ENCODE measurements at places on chromosomes 11 and 22.
A peak's percentile ranks its signal among the peaks of the same experiment; 100 is the strongest.

GRCh38 chr11:2934021-2934550 lies 4.9 kb upstream of the PHLDA2 start:
- DNase-seq: no peak

DNA sequence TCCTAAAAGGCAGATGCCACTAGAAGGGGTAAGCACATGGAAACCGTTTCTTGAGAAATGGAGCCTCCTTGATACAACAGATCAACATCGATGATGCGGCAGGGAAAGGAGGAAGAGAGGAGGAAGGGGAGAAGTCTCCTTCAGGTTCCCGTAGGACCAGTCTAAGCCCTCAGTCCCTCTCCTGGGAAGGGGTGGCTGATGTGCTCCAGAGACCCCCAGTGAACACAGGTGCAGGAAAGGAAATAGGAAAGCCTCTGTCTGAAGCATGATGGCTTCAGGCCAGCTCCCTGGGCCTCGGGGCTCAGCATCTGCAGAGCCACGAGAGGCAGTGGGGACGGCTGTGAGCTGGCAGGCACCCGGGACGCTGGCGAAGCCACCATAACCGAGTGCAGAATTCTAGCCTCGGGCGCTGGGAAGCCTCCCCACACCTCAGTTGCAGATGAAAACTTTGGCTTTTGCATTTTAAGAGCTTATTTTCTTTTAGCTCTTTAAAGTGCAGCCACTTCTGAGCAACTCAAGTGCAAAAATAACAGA lies 1.8 kb downstream of the SPATA19 start:
- DNase-seq: no peak

DNA sequence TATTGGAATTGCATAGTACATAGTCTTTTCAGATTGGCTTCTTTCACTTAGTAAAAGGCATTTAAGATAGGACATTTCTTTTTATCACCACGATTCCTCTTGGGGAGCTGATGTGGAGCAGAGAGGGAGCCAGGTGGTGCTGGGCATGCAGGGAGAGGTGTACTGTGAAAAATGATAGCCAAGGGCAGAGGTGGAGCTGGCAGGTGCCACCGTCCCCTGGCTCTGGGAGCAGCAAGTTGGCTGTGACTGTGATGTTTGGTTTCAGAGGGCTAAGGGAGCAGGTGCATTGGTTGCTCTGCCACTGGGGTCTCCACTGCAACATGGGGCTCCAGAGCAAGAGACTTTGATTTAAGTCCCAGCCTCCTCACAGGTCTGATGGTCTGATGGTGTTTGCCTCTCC lies 16.5 kb downstream of the SGSM1 start:
- no peak for DNase-seq

- DNase-seq: no peak
Observed at GRCh38 chr22:37240941-37241320, 3.1 kb downstream of the RAC2 start.

- DNase-seq: no peak
Observed at GRCh38 chr11:123454060-123454651, 24.1 kb downstream of the GRAMD1B start.

- DNase-seq: no peak
Observed at GRCh38 chr22:11042116-11042515, 4485.9 kb upstream of the OR11H1 start.

DNA sequence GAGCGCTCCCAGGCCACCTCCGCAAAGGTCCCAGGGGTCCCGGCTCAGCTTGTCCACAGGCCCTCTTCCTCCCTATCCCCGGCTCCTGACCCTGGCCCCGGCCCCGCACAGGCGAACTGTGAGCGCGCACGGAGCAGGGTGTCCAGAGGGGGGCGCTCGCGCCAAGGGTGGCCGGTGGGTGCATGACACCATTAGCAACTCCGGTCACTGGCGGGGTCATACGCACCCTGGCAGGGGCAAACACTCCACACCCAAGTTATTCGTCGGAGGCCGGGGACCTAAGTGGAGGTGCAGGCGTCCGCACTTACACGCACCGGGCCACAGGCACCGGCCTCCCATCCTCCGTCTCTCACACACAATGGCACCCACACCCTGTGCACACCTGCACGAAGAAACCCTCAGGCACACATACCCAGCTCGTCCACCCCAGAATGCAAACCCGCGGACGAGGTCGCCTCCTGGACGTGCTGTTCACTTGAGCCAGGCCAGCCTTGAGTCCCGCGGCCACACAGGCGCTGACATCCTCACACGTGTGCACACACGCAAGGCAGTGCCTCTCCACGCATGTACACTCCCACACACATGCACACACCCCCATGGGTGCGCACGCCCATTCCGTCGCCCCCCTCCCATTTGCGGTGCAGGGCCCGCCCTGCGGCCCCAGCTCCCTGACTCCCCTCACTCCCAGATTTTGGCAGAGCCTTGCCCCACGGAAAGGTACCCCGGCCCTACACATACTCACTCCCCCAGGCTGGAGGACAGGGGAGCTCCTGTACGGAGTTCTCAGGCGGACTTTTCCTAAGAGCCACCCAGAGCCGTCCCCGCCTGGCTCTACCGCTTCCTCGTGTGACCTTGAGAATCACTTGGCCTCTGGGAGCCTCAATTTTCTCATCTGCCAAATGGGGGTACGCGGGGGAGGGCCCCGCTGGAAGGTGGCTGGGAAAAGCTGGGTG lies at the start of gene RASGRP2:
TSS of gene RASGRP2 (minus strand) at position 552 of the 953 bp plus-strand sequence. CDS start 1,276 bp downstream, outside the sequence.
- peak; percentile 61 for DNase-seq

- DNase-seq: no peak
Observed at GRCh38 chr11:94747146-94747545, 21.0 kb upstream of the AMOTL1 start.

DNA sequence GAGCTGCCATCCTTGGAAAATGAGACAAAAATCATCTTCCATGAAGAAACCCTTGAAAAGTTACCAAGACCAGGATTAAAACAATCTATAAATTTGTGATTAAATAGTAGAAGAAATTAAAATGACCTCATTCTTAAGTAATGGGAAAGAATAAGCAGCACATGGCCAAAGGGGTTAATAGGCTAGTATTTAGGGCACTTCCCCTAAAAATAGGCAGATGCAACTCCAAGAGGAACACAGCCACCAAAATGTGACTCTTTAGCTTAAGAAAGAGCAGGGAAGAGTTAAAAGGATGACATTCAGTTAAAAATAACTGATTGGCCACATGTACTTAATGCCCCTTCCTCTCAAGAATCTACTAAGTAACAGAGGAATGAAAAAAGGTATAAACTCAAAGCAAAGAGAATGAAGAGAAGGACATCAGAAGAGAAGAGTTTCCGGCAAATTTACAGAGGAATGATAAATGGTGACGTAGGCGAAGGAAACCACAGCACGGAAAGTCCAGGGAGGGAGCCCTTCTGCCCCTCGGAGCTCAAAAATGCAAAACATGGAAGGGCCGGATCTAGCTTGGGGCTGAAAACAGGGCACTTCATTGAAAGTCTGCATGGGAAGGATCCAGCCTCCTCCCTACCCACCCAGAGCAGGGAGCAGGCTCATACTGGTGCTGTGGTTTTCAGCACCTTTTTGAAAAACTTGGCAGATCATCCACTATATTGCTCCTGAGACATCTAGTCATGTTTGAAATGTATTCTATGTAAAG lies 17.8 kb downstream of the SCUBE2 start:
- DNase-seq: no peak

DNA sequence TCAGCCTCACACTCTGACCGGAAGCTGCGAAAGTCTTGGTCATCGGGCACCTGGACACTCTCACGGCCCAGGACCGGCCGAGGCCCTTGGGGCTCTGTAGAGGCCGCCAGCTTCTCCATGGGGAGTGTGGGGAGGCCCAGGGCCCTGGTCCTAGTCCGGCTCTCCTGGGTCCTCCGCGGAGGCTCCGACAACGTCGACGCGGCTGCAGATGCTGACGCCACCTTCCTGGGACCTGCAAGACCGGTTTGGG lies 12.9 kb downstream of the STARD10 start:
- no peak for DNase-seq

DNA sequence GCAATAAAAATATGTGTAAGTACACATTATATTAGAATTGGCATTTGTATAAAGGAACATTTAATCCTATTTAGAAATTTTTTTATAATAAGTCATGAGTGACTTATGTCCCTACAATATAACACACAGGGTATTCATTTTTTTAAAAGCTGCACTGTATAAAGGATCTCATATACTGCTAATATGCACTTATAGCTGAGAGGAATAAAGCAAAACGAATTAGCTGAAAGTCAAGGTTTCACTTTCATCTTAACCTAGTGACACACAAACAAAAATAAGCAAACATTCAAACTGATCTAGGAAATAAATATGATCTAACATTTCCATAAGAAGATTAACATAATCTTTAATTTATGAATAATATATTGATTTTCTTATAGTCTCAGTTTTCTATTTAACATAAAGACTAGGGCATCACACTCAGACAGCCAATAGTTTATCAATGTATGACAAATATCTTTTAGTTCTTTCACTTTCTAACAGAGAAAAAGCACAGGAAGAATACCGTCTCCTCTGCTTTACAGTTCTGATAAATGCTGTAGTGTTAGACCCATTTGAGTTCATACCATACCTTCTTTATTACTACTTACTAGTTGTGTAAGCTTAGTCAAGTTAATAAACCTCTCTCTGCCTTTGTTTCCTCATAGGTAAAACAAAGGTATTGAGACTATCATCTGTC lies 42.9 kb downstream of the DCDC1 start:
- DNase-seq: no peak

- DNase-seq: no peak
Observed at GRCh38 chr11:20707876-20708275, 38.5 kb downstream of the NELL1 start.

GRCh38 chr11:64787526-64788320 lies 9.4 kb upstream of the SF1 start:
- DNase-seq: no peak

DNA sequence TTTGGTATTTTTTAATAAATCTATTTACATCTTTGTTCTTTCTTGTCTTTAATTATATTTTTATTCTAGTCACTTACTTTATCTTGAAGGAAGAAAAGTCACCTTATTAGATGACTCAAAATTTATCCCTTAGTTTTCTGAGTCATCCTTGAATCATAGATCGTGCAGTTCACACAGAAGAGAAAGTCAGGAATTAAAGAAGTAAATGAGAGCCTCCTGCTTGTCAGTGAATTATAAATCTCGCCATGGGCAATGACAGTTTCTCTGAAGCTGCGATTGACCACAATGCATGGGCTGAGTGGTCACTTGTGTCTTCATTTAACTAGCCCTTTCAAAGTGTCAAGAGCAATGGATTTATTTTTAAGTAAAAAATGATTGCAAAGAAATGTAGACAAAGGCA lies 91.2 kb downstream of the LUZP2 start:
- no peak for DNase-seq

DNA sequence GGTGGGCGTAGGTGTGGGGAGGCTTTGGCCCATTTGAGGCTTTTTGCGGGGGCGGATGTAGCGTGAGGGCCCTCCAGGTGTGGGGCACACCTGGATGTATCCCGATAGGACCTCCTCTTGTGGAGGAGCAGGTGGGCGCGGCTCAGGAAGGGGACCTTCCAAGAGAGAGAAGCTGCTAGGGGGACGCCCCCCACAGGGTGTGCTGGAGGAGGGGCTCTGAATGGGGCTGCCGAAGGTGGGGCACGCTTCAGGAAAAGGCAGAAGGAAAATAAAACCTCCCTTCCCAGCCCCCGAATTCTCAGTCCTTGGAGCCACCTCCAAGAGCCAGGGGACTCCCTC lies 621 bp downstream of the SGSM1 start:
- DNase-seq: no peak

DNA sequence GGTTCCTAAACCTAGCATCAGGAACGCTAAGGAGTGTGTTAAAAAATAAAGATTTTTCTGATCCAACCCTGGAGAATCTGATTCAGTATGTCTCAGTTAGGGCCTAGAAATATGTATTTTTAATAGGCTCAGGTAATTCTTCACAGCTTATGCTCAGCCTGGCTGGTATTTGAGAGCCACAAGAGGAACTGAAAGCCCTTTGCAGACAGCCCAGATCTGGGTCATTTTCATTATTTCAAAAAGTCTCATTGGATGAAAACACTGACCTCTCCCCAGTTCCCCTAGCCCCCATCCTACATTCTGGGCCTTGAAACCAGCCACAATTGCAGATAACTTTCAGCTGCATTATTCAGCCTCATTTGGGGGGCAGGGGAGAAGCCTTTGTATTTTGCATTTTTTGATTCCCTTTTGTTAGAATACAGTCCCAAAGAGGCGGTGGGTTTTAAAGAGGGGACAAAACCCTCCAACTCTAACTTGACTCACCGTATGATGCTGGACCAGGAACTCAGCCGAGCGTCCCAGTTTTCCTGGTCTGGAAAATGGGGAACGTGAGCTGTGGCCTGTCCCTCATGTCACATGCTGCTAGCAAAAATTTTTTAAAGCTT lies 66.0 kb upstream of the LARGE1 start:
- DNase-seq: no peak

GRCh38 chr11:363948-364761 lies 5.1 kb upstream of the B4GALNT4 start:
- DNase-seq: no peak

GRCh38 chr11:10488121-10488933 lies 33.3 kb downstream of the AMPD3 start:
- DNase-seq: no peak

DNA sequence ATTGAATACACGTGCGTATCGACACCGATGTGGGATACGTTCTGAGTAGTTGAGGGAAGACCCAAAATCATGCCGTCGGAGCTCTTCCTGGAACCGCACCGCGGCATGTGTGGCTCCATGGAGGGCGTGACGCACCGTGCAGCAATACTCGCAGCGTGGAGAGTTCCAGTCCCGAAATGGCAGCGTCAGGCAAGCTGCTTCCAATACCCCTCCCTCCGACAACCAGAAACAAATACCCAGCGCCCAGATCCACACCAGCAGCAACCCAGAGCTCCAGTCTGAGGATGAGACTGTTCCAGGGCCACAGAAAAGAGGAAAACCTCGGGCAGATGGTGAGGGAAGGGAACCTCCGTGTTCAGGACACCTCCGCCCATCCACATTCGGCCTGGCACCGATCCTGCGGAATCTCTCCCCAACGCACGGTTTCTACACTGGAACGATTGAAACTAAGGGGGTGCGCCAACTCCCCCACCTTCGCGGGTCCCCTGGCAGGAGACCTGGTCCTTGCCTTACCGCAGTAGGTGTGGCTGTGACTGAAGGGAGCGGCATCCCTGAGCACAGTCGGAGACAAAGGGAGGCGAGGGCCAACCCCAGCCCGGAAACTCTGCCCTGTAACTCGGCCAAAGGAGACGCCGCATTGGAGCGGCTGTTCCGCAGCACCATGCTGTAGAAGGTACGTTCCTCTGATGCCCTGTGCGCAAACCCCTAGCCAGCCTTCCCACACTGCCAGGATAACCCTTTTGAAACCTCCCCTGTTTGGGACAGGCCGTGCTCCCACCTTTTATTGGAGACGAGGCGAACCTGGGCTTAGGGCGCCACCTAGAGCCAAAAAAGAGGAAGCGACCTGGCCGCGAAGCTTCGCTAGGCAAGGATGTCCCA lies 28.2 kb downstream of the DBX1 start:
- no peak for DNase-seq

- no peak for DNase-seq
Observed at GRCh38 chr11:65547446-65548125, 10.6 kb downstream of the LTBP3 start.
